Vagina (tissue), 2 donors: ENCODE measurements at places on chromosomes 2 and 18. TPM values are rescaled to one million over a fixed set of nuclear protein-coding genes. Genes with fewer than 3 reads are reported as not detected.

LGALSL gene
- 13.0 TPM for total RNA-seq

EPAS1 gene
- 222 TPM for total RNA-seq

REL gene
- total RNA-seq = 29.0 TPM

CCL20 gene
- not detected for total RNA-seq

ALPG gene
- not detected for total RNA-seq

SEH1L gene
- 28.0 TPM for total RNA-seq

SERPINB7 gene
- 0.49 TPM for total RNA-seq

CNGA3 gene
- total RNA-seq = not detected

FKBP7 gene
- total RNA-seq = 30.9 TPM

ASAP2 gene
- total RNA-seq = 36.3 TPM

SERPINB10 gene
- 0.98 TPM for total RNA-seq

GPR155 gene
- total RNA-seq = 6.6 TPM

PROM2 gene
- 70.5 TPM for total RNA-seq

CIB4 gene
- total RNA-seq = not detected

UGT1A8 gene
- not detected for total RNA-seq

VAMP5 gene
- total RNA-seq = 42.5 TPM

FABP1 gene
- not detected for total RNA-seq

CEP76 gene
- total RNA-seq = 8.6 TPM

SDC1 gene
- total RNA-seq = 184 TPM

SMPD4 gene
- 45.2 TPM for total RNA-seq

ANKRD30B gene
- not detected for total RNA-seq

EFR3B gene
- 1.5 TPM for total RNA-seq
